ENCODE measurements at places on chromosomes 2 and 18. TPM values are rescaled to one million over a fixed set of nuclear protein-coding genes. Genes with fewer than 3 reads are reported as not detected.

DNA sequence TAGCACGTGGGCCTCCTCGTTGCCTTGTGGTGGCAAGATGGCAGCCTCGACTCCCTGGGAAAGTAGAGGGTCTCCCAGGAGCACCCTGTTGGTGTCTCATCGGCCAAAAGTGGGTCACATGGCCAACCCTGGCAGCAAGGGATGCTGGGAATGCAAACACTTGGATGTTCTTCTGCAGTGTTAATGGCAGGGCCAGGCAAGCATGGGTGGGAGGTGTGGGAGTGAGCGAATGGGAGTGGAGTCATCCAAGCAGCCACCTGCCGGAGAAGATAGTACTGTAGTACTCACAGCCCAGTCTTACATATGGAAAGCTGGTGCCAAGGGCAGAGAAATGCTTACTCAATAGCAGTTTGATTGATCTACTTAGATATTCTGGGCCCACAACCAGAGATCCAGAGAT, 122.2 kb downstream of the INHBB start:
- DNase-seq, result peak; percentile 41

- no peak for DNase-seq
Measured at GRCh38 chr2:225773148-225773547, 373.6 kb downstream of the NYAP2 start.

- no peak for DNase-seq
Measured at GRCh38 chr2:33477473-33478468, 1.3 kb downstream of the RASGRP3 start.

DNA sequence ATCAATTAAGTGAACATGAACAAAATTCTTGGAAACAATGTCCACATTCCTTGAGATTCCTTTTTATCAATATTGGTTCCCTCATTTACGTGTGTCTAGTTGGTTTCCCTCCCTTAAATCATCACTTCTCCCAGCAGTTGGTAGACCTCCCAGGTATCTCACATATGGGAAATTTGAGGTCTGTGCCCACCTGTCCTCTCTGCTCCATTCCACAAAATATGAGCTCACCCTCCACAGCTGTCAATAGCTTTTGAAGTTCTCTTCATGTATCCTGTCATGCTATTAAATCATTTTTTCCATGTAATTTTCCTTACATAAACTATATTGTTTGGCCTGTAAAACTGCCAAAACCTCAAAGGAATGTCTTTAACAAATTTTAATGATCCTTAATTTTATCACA, 992.2 kb upstream of the ACVR2A start:
- no peak for DNase-seq

DNA sequence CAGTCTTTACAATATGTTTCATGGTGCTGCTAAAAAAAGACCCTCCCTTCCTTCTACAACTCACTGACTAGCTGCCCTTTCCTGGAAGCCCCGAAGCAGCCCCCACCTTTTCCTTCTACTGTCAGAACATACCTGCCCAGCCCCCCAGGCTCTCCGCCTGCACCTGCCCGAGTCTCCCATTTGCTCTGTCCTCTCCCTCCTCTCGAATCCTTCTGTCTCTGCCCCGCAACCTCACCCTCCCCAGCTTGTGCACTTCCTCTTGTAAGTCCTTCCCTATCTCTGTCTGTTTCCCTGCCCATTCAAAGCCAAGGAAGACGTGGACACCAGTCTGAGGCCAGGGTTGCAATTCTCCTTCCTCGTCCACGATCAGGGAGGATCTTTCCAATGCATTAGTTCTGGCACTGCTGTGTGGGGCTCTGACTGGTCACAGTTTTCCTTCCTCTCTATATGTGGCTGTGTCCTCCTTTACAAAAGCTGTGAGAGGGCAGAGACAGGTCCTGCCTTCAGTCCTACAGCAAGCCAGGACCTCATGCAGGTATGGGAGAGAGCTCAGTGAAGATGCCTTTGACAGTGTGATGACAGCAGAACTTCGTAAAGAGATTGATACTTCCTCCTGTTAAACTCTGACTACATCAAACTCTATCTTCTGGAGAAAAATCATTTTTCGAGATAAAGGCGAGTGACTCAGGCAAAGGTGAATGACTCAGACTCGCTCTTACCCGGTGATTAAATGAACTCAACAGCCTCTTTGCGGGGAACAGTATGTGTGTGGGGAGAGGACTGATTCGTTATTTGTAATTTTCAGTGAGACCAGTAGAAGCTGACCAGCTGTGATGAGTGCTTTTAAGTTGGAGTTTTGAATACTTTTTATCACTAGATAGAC, 14.2 kb downstream of the TNFRSF11A start:
- DNase-seq, result no peak

DNA sequence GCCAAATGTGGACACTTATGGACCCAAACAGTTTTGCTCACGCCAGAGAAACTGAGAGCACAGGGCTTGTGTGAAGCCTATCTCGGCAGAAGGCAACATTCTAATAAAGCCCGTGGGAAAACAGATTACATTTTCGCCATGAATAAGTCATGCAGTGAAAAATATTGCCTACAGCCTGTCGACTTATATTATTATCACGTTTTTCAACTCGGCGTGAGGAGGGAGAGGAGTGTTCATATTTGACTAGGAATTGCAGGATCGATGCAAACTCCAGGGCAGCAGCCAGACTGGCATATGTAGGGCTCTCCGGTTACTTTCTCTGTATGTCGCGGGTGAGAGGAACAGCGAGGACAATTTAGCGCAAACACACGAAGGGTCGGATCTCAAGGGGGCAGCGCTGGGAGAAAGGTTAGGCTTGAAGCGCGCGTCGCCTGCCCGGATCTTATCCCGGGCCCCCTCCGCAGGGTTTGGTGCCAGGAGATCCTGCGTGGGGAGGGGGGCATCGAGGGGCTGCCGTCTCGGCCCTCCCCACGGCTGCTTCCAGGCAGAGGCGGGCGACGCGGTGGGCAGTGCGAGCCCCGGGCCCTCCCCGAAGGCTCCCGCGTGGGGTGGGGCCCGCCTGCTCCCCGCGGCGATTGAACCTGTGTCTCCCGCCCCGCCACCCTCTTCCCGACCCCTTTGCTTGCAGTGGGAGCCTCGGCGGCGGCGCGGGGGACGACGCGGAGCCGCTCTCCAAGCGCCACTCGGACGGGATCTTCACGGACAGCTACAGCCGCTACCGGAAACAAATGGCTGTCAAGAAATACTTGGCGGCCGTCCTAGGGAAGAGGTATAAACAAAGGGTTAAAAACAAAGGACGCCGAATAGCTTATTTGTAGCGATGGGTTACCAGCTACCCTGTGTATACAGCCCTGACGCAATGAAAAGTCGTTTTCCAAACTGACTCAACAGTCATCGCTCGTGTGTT, 4.4 kb downstream of the ADCYAP1 start:
- DNase-seq, result no peak

DNA sequence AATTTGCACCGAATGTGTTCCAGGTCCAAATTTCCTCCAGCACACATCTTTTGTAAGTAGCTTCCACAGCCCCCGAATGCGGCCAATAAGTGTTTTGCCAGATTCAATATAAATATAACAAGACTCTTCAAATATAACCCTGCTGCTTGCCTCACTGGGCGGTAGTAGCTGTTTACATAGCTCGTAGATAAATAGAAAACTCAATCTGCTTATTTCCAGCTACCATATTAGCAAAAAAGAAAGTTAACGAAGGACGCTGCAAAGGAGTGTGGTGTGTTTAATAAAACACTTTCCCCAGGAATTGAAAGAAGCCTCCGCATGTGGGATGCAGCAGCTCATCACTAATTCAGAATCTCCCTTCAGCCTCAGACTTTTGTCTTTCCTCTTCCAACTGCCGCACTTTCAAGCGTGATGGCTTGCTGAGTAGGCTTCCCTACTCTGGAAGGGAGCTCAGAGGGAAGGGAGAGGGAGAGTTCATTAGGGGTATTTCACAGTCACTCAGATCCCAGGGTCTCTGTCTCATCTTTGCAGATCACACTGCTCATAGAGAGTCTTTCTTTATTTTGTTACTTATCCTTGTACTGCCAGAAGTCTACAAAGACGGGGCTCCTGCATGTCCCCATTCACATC, 367.0 kb downstream of the RND3 start:
- no peak for DNase-seq

DNA sequence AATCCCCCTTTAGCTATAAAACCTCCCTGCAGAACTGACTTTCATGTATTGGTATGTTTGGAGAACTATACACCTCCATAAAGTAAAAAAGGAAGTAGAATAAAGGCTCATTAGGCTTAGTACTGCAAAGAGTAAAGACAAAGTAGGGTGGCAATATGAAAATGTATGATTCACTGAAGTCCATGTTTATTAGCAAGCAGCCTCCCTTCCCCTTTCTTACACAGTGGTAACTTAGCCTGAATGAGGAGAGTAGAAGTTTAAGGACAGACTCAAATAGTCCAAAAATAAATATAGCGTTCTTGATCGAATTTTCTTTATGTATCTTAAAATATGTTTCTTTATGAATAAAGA, 1.5 kb downstream of the ZNF804A start:
- no peak for DNase-seq

- no peak for DNase-seq
Measured at GRCh38 chr2:124836416-124836815, 811.3 kb downstream of the CNTNAP5 start.

- no peak for DNase-seq
Measured at GRCh38 chr18:79420033-79420745, 24.5 kb downstream of the NFATC1 start.

DNA sequence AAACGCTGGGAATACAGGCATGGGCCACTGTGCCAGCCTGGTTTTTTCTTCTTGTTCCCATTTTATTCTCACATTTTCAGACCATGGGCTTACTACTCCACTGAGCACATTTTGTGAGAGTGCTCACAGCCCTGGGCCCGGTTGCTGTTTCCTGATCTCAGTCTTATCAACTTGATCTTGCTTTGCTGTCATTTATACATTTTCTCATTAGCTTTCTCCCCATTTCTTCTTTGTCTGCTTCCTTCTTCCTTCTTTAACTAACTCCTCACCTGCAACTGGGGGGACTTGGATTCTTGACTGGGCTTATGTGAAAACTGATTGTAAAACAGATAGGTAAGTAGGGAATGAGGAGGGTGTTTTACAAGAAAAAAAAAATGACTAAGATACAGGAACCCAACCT, 117.3 kb downstream of the PLB1 start:
- DNase-seq, result no peak

DNA sequence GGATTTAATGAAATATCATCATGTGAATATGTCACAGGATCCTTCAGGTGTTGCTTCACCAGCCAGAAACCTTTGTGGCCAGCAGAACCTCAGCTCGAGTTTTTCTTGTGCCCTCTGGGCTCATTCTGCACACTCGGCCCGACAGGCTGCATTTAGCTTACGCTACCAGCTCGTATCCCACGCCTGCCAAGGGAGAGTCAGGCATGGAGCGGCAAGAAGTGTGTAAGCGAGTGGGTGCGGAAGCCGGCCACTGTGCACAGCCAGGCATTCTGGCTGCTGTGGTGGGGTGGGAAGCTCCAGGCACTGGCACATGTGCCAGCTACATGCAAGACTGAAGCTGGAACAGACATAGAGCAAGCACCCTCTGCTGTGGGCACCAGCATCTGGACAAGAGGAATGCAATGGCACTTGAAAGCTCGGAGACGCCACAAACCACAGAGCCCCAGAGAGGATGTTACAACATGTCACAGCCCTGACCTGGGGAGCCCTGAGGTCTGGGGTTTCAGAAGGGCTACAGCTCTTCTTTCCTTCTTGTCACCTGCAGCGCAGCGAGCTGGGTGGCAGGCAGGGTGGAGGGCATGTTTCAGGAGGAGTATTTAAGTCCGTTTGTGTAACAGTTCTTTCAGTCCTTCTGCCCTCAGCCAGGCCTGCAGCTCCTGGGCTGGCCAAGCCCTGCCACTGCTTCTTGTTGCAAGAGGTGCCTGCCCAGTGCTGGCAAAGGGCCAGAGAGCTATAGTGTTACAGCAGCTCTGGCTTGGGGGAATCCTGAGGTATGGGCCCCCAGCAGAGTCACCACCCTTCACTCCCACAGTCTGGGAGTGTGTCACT, 257.3 kb upstream of the HNMT start:
- DNase-seq, result no peak

DNA sequence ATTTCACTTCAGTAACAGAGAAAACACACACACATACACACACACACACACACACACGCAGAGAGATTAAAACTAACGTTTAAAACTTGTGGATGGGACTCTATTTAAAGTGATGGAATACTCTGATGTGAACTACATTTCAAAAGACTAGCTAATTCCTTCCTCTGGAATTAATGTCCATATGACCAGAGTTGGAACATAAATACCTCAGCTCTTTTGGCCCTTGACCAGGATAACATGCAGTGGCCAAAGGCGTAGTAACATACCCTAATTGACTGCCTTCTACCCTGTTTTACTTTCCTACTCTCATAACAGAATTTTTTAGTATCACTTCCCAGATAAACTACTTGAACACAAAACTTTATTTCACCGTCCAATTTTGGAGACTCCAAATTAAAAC, 671.3 kb upstream of the CHAC2 start:
- DNase-seq, result no peak

Gene DSG4
- not detected for total RNA-seq

Gene GALNT14
- total RNA-seq, result 1.3 TPM

Gene GALR1
- not detected for total RNA-seq

All from natural killer cell treated with Interleukin-12 subunit alpha and Interleukin-12 subunit beta and Interleukin-15 and Interleukin-18, amount 100 ng/mL, for 72 hours (primary cell).